ENCODE measurements at places on chromosomes 2 and 18.
A peak's percentile ranks its signal among the peaks of the same experiment; 100 is the strongest.

DNA sequence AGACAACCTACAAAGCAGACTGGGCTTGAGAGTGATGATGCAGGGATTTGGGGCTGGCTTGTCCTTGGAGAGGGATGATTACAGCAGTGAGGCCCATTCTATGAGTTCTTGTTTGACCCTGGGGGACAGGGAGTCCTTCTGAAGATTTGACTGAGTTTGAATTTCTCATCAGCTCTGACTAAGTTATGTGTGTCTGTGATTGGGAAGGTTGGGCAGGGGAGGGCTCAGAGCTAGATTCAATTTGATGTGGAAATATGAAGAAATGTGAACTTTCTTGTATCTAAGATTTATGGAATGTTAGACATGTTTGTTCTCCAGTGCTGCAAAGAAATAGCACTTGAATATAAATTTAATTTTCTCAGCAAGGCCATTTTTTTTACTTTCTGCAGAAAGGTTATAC is 19.9 kb upstream of the IL1R2 start:
- DNase-seq, result no peak

DNA sequence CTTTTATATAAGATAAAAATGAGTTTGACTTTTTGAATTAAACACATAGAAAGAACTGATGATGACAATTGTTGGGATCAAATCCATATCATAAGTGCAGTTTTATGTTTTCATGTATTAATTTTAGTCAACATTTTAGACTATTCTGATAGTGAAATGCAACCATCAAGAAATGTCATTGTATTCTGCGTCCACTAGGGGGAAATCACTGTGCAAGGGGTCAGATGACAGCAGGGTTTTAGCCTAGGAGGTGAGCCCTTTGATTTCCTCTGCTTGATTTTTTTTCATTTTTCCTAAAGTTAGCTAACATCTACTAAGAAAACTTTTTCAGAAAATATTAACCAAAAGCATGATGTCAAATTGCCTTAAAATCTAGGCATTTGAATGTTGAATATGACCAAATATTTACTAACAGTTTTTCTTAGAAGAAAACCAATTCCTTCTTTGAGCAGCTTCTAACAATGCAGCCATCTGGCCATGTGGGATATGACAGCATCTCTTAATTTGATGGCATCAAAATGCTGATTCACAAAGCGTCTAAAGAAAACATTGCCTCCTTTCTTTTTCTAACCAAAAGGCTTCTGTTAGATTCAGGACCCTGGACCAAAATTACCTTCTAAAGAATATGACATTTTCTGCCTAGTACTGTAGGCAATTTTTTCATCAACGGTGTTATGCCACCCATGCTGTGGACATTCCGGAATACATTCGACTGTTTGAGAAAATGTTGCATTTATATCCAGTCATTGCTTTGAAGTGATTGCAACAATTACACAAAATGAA is 141.5 kb downstream of the SPHKAP start:
- DNase-seq, result peak; percentile 43

DNA sequence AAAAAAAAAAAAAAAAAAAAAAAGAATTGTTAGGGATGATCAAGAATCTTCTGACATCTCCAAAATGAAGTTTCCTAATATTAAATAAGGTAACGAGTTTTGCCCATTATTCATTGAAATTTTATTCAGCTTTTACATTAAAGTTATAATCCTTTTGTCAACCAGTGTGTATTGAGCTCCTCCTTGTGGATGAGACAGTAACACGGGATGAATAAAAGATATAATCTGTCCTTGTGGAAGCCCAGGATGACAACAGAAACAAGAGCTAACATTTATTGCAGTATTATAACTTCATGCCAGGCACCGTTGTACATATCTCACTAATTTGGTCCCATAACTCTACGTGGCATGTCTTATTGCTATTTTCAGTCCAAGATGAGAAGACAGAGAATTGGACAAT is 33.4 kb upstream of the SERPINB7 start:
- peak; percentile 17 for DNase-seq

- DNase-seq, result peak; percentile 21
These were observed 289.3 kb upstream of the RAB12 start for GRCh38 chr18:8319798-8320489.

GRCh38 chr18:23106575-23106974 is 28.7 kb upstream of the CABLES1 start:
- peak; percentile 33 for DNase-seq

DNA sequence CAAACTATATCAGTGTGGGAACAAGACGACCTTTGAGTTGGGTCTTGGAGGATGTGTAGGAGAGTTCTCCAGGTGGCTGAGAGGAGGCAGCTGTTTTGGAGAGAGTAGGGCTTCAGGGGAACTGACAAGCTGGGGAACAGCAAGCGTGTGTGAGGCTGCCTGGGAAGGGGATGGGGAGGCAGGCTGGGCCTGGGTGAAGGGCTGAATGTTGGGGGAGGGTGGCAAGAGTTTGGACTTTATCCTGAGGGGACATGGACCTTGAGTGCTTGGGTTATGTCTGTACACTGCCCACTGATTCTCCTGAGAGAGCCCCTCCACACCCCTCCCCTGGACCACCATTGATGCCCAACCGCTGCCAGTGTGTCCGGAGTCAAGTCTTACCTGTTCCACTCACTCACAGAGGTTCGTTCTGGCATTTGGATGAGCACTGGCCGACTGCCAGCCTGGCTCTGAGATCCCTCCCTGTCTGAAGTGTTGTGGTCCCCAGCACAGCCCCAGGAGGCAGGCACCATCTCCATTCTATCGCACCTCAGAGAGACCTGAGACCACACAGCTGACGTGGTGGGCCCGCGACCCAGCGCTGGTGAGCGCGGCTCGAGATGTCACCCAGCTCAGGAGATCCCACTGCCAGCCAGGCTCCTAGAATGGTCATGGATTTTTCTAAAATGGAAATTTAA is 59.5 kb downstream of the DCDC2C start:
- DNase-seq, result no peak

- DNase-seq, result no peak
These were observed 51.8 kb upstream of the NPAS2 start for GRCh38 chr2:100767810-100768806.

- DNase-seq, result no peak
These were observed 419.2 kb upstream of the CDH19 start for GRCh38 chr18:67023059-67023458.

DNA sequence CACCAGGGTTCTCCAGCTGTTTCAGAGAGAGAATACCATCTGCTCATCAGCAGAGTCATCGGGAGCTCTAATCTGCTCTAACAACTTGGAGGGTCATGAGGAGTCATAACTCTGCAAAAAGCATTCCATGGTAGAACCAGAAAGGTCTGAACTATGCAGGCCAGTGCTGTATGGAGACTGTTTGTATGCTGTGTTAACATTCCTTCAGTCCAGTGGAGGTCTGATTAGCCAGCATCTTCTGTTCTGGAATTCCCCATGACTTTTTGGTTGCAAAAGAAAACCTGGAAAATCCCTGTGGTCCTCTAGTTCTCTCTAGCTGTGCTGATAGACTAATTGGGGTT is 9.4 kb upstream of the ITGB6 start:
- DNase-seq, result peak; percentile 60

DNA sequence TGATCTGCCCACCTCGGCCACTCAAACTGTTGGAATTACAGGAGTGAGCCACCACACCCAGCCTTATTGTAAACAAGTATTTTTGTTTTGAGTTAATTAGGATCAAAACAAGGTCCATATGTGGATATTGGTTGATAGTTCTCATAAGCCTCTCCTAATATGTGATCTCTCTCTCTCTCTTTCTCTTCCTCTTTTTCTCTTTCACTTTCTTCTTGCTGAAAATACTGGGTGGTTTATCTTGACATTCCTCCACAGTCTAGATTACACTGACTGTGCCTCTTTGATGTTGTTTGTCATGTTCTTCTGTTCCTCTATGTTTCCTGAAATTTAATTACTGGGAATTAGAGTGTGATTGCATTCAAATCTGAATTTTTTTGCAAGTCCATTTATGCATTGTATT is 547.5 kb upstream of the NRXN1 start:
- DNase-seq, result no peak

DNA sequence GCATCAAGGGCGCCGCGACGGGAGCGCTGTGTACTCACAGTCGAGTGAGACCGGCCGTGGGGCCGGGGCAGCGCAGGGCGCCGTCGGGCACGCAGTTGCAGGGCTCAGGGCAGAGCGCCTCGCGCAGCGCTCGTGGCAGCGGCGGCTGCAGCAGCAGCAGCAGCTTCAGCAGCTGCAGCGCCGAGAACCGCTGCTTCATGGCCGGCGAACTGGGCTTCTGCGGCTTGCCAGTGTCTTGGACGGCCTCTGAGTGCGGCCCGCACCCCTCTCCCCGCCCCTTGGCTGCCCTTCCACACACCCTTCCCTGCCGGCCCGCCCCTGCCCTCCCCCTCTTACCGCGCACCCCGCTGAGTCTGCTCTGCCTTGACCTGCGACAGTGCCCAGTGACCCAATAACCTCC is at the start of gene LHCGR:
TSS of gene LHCGR (minus strand) at position 252 of the 400 bp plus-strand sequence. CDS start at position 199, 53 bp downstream.
- DNase-seq, result peak; percentile 66

- no peak for DNase-seq
These were observed 105.1 kb upstream of the ITGB6 start for GRCh38 chr2:160305081-160305750.

GRCh38 chr18:23689031-23689615 is at the start of gene LAMA3:
LAMA3 (plus strand) TSS chr18:23689453; CDS start chr18:23689684, 231 bp downstream.
- DNase-seq, result peak; percentile 77

DNA sequence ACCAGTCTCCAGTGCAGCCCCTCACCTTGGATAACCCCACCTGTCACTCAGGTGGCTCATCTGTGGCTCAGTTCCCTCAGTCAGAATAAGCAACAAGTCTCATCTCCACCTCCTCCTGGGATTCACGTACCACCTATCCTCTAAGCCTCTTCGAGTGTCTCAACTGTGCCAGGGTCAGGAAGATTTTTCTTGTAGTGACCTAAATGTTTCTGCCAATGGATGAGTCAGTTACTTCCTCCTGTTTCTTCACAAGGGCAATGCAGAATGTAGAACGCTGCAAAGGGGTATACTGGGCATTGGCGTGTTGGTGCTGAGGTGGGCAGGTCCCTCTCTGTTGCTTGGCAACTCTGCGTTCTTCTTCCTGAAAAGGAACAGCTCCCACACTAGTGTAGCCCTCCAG is 213.3 kb upstream of the CXCR4 start:
- no peak for DNase-seq

DNA sequence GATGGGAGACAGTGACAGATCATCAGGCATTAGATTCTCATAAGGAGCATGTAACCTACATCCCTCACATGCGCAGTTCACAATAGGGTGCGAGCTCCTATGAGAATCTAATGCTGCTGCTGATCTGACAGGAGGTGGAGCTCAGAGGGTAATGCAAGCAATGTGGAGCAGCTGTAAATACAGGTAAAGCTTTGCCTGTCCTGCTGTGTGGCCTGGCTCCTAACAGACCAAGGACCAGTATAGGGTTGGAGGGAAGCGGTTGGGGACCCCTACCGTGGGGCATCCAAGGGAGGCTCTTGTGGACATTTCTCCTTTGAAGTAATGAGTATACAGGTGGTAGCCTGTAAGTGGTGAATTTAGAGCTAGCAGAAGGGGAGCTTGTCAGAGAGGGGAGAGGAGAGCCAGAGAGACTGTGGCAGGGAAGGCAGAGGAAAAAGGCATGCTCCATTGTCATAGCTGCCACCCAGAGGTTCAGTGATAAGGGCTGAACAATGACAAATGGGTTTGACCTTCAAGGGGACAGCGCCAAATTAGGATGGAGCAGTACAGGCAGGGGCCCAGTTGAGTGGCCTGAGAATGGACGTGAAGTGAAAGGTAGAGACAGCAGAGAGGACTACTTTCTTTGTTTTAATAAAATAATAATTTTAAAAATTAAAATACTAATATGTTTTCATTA is 15.2 kb upstream of the TMBIM1 start:
- no peak for DNase-seq

DNA sequence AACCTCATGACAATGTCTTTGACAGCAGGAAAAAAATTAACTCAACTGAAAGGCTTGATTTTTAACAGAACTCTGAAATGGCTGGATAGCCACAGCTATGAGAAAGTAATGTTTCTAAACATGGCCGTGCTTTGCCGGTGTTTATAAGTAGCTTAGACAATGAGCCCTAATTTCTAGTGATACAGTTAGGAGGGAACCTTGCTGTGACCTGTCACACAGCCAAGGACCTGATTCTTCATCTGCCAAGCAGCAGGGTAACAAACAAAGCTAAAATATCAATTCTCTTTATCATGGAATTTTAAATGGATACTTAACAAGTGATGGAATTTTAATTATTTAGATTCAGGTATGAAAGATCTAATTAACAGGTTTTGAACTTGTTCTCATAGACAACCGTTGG is 24.3 kb upstream of the DYNC2LI1 start:
- no peak for DNase-seq

GRCh38 chr2:218470448-218470847 is 51.5 kb downstream of the VIL1 start:
- no peak for DNase-seq

GRCh38 chr2:161367675-161368074 is 48.4 kb upstream of the TBR1 start:
- DNase-seq, result no peak

DNA sequence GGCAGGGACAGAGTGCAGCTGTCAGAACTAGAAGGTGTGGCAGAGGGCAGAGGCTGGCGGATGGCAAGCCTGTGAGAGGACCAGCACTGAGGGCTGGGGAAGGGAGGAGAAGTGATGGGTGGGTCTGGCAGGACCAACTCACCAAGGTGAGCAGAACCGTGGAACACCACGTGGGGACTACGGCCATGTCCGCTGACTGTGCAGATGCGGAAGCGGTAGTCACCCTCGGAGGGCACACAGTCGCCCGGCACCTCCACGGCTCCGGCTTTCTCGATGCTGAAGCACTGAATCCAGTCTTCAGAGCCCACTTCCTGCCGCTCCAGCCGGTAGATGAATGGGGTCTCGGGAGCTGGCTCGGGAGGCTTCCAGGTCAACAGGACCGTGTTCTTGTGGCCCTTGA is 4.2 kb downstream of the OBSL1 start:
- no peak for DNase-seq

- DNase-seq, result no peak
These were observed 601.5 kb upstream of the FSHR start for GRCh38 chr2:49755777-49756176.

- no peak for DNase-seq
These were observed 163.4 kb upstream of the RASGRP3 start for GRCh38 chr2:33313039-33313438.

GRCh38 chr2:199480966-199481365 is 23.2 kb upstream of the SATB2 start:
- no peak for DNase-seq

Measured in eye (tissue), 1 donor.